ENCODE measurements at places on chromosomes 13 and 19. TPM values are rescaled to one million over a fixed set of nuclear protein-coding genes. Genes with fewer than 3 reads are reported as not detected.
A peak's percentile ranks its signal among the peaks of the same experiment; 100 is the strongest.

- H3K27ac ChIP-seq, result no peak overlapping the region
- H3K36me3 ChIP-seq, result no peaks in the 10 kb centered on the region
- H3K4me1 ChIP-seq, result no peaks in the 10 kb centered on the region
- no peak for DNase-seq
- no peak overlapping the region for H3K4me3 ChIP-seq
These were observed 552.8 kb downstream of the SLITRK5 start for GRCh38 chr13:88223958-88224357.

PEG3 gene
- total RNA-seq, result 6.7 TPM

GRCh38 chr13:73261739-73262216 lies 203.0 kb downstream of the KLF5 start:
- no peaks in the 10 kb centered on the region for H3K4me1 ChIP-seq
- H3K36me3 ChIP-seq, result no peaks in the 10 kb centered on the region
- H3K27me3 ChIP-seq, result no peaks in the 10 kb centered on the region
- no peak for DNase-seq

GRCh38 chr13:80783926-80784565 lies 443.1 kb upstream of the SPRY2 start:
- H3K36me3 ChIP-seq, result no peaks in the 10 kb centered on the region
- no peak overlapping the region for H3K4me3 ChIP-seq
- no peaks in the 10 kb centered on the region for H3K27me3 ChIP-seq
- H3K4me1 ChIP-seq, result no peaks in the 10 kb centered on the region
- no peak for DNase-seq

DNA sequence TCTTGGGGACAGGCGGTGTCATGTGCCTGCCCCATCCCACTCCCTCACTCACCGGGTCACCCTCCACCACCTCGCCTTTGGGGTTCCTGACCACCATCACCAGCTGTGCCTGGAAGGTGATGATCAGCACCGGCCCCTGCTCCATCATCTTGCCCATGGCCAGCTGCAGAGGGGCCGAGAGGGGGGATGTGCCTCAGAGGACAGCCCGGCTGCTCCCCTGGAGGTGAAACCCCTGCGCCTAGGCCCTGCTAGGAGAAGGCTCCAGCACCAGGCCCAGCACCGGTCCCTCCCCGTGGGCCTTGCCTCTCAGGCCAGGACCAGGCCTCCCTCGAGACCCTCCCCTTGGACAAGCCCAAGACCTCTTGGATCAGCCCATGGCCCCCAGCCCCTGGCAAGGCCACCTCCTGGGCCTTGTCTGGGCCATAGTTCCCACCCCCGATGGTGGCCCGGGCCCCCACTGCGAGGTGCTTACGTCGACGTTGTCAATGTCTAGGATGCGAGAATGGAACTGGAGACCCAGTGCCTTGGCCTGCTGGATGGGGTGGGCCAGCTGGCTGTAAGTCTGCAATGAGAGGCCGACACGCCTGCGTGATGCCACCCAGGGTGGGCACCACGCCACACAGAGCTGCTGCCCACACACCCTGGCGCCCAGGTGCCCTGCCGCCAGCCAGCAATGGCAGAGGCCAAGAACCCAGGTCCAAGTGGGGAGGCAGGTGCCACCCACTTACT lies 1.8 kb upstream of the CTXN1 start:
- H3K4me3 ChIP-seq, result no peak overlapping the region
- peak overlapping the region; percentile 80 for H3K27ac ChIP-seq
- DNase-seq, result no peak
- H3K4me1 ChIP-seq, result peaks cover 48% of the 10 kb centered on the region
- no peaks in the 10 kb centered on the region for H3K27me3 ChIP-seq

GRCh38 chr19:18282021-18282787 lies 782 bp upstream of the JUND start:
- peak overlapping the region; percentile 100 for H3K27ac ChIP-seq
- H3K4me3 ChIP-seq, result peak overlapping the region; percentile 48
- H3K4me1 ChIP-seq, result peaks cover 39% of the 10 kb centered on the region
- no peak for DNase-seq

ARGLU1 gene
- 155 TPM for total RNA-seq

DNA sequence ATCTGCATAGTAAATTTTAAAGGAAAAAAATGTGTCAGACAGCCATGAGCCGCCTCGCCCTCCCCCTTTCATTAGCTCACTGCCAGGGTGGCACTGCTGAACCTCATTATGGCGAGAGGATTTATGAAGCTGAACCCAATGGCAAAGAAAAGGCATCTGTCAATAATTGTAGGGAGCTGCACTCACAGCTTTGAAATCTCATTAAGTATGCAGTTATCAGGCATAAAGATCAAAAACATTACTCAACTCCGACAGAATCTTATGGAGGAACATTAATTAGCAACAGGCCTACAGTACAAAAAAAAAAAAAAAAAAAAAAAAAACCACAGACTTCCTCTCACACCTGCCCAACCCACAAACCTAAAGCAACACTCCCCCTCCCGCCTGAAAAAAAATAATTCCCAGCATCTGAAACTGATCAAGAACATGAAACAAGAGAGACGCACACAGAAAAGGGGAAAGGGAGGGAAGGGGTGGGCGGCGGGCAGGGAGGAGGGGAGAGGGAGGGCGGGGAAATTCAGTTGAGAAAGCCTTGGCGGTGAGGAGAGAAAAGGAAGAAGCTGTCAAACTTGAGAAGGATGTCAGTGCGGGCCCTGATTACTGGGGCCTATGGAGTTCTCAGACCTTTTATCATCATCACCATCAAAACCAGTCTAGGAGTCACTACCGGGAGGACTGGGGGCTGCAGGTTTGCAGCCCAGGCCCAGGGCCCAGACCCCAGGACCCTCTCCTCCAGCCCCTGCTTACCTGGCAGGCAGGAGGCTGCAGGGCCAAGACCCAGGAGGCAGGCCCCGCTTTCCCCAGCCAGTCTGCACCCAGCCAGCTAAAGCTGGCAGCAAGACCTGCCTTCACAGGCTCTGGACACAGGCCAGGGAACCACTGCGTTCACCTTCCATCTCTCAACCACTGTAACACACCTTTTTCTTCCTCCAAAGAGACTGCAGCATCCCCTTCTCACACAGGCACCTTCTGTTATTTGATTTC lies 8.9 kb downstream of the TSHZ3 start:
- H3K36me3 ChIP-seq, result no peaks in the 10 kb centered on the region
- peak overlapping the region; percentile 84 for H3K27ac ChIP-seq
- DNase-seq, result no peak
- peaks cover 15% of the 10 kb centered on the region for H3K4me1 ChIP-seq
- no peak overlapping the region for H3K4me3 ChIP-seq
- peaks cover 5% of the 10 kb centered on the region for H3K27me3 ChIP-seq

DCLK1 gene
- 6.2 TPM for total RNA-seq

DNA sequence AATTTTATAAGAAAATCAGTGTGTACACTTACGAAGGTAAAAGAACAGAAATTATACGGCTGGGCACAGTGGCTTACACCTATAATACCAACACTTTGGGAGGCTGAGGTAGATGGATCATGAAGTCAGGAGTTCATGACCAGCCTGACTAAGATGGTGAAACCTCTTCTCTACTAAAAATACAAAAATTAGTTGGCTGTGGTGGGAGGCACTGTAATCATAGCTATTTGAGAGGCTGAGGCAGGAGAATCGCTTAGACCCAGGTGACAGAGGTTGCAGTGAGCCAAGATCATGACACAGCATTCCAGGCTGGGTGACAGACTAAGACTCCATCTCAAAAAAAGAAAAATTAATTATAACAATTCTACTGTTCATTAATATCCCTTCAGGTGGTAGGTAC lies 151.9 kb downstream of the ZNF737 start:
- H3K27ac ChIP-seq, result no peak overlapping the region
- H3K36me3 ChIP-seq, result no peaks in the 10 kb centered on the region
- DNase-seq, result no peak
- no peaks in the 10 kb centered on the region for H3K4me1 ChIP-seq

GRCh38 chr13:109026266-109026665 lies 396.9 kb downstream of the MYO16 start:
- DNase-seq, result no peak
- no peak overlapping the region for H3K4me3 ChIP-seq
- no peak overlapping the region for H3K27ac ChIP-seq
- H3K27me3 ChIP-seq, result no peaks in the 10 kb centered on the region
- H3K4me1 ChIP-seq, result no peaks in the 10 kb centered on the region

DIRAS1 gene
- total RNA-seq, result 0.41 TPM

GRCh38 chr13:109812382-109812781 lies 26.0 kb upstream of the IRS2 start:
- H3K27me3 ChIP-seq, result no peaks in the 10 kb centered on the region
- DNase-seq, result no peak
- no peak overlapping the region for H3K4me3 ChIP-seq
- no peaks in the 10 kb centered on the region for H3K4me1 ChIP-seq
- H3K27ac ChIP-seq, result no peak overlapping the region

GRCh38 chr19:8512115-8512967 lies 1.6 kb downstream of the ZNF414 start:
- H3K4me1 ChIP-seq, result peaks cover 10% of the 10 kb centered on the region
- H3K36me3 ChIP-seq, result peaks cover 6% of the 10 kb centered on the region
- DNase-seq, result peak; percentile 43
- peak overlapping the region; percentile 96 for H3K27ac ChIP-seq

PTH2 gene
- not detected for total RNA-seq

SYT5 gene
- total RNA-seq, result not detected

KLK1 gene
- 150 TPM for total RNA-seq

DNA sequence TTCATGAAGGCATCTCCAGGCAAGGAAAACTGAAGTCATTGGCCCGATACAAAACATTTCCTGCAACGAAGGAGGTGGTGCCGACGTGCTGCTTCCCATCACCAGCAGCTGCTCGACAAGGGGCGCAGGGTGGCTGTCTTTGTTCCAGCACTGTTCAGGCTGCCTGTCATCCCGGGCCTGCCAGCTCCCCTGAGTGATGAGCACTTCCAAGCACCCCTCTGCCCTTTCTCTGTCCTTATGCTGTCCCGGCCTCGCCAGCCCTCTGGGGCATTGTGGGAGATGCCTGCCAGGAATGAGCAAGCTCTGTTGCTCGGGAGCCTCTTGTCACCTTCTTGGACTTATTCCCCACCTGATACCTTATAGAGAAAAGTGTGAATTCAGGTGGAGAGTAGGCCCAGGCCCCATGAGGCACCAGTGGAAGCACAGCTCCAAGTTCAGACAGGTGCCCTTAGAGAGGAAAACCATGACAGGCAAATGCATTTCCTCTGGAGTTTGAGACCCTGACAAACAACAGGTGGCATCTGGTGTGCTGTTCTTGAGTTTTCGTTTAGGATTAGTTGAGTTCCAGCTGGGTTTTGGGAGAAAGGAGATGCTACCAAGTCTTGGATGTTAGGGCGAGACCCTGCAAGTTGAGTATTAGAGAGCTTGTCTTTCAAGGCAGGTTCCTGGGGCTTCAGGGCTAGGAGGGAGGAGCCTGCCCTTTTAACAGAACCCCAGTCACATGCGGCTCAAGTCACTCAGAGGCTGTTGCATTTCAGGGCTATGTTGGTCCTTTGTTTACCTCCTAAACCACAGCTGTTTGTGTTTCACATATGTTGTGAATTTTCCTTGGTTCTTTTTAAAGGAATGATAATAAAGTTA lies 21.4 kb downstream of the BBC3 start:
- no peak for DNase-seq
- no peaks in the 10 kb centered on the region for H3K27me3 ChIP-seq
- peaks cover 9% of the 10 kb centered on the region for H3K4me1 ChIP-seq
- H3K27ac ChIP-seq, result peak overlapping the region; percentile 74
- H3K36me3 ChIP-seq, result no peaks in the 10 kb centered on the region
- no peak overlapping the region for H3K4me3 ChIP-seq

TMEM221 gene
- 0.48 TPM for total RNA-seq

DNA sequence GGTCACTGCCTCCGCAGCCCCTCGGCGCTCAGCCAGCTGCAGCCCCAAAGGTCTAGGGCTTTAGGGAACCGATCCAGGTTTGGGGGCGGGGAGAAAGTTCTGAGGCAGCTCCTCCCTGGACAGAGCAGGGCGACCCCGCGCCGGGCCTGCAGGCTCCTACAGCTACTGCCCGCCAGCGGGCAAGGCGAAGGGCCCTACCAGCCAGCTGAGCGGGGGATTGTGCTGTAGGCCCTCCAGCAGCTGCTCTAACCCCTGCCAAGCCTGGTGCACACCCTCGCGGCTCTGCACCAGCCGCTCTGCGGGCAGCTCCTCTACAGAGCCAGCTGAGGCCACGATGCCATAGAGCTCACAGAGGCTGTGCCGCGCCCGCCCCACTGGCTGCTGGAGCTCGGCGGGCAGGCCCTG lies 14.0 kb downstream of the PLIN4 start:
- no peaks in the 10 kb centered on the region for H3K36me3 ChIP-seq
- H3K27me3 ChIP-seq, result no peaks in the 10 kb centered on the region
- no peak overlapping the region for H3K4me3 ChIP-seq
- H3K27ac ChIP-seq, result no peak overlapping the region
- no peaks in the 10 kb centered on the region for H3K4me1 ChIP-seq
- no peak for DNase-seq

- H3K36me3 ChIP-seq, result no peaks in the 10 kb centered on the region
- no peak overlapping the region for H3K4me3 ChIP-seq
- no peak for DNase-seq
- H3K27ac ChIP-seq, result no peak overlapping the region
- H3K4me1 ChIP-seq, result no peaks in the 10 kb centered on the region
These were observed 764.4 kb downstream of the LIG4 start for GRCh38 chr13:107450931-107451330.

DNA sequence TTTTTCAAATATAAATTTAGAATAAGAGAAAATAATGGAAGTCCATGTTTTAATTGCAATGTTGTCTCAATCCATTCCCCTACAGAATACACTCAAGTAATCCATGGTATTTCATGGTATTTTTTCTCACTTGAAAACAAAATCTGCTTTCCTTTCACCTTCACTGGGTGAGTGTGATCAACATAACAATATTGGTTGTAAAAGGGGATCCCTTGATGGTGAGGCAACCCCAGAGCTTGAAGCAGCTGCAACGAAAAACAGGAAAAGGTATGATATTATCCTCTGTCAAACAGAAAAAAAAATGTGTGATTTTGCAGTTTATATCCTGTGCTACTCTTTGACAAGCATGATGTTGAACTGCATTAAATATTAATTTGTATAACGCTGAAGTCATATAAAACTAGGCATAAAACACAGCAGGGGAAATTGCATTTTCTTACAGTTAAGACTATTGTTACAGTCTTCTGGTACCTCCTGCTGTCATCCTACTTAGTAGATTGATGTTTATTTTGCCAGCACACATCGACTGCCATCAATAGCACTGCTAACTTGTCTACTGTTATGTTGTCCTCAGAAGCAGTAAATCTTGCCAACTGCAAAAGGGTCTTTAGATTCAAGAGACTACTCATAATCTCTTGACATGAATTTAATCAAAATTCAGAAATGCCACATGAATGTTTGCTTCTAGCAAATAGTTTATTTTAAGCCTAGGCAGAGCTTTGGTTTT lies 373.1 kb upstream of the MIR17HG start:
- H3K36me3 ChIP-seq, result no peaks in the 10 kb centered on the region
- H3K4me1 ChIP-seq, result no peaks in the 10 kb centered on the region
- no peak for DNase-seq
- H3K27ac ChIP-seq, result no peak overlapping the region
- H3K4me3 ChIP-seq, result no peak overlapping the region

GFY gene
- total RNA-seq, result not detected

FTL gene
- 3,753 TPM for total RNA-seq

All from transverse colon (tissue), 4 donors.